ENCODE measurements at places on chromosomes 16 and 17.

GRCh38 chr17:29693751-29694150 lies 71.0 kb upstream of the CORO6 start:
- DNase-seq = no peak

- no peak for DNase-seq
Measured at GRCh38 chr17:41530062-41531048, 2.2 kb upstream of the KRT19 start.

- no peak for DNase-seq
Measured at GRCh38 chr17:27282054-27282551, 11.8 kb upstream of the WSB1 start.

GRCh38 chr16:81746566-81746965 lies 32.5 kb upstream of the PLCG2 start:
- no peak for DNase-seq

DNA sequence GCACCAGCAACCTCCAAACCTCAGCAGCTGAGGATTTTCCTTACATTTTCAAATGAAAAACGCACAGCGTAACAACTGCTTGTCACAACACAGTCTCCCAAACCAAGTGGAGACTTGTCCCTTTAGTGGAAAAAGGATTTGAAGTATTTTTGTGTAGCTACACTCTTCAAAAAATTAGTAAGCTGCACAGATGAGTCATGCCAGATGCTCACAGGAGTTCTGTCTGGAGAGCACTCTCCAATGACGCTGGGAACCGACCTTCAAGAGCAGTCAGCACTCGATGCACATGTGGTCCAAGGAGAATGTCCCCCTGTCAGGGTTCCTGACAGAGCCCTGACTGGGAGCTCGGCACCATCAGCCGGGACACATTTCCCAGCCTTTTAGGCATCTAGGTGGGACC lies 39.8 kb downstream of the MAP1LC3B start:
- no peak for DNase-seq

GRCh38 chr17:68302066-68302564 lies 10.8 kb downstream of the ARSG start:
- no peak for DNase-seq

- DNase-seq = no peak
Measured at GRCh38 chr17:10756619-10757018, 26.8 kb upstream of the TMEM220 start.

GRCh38 chr16:89709166-89709565 lies 7.7 kb upstream of the SPATA2L start:
- DNase-seq = no peak

GRCh38 chr16:86929057-86929871 lies 350.9 kb downstream of the FOXL1 start:
- peak; percentile 3 for DNase-seq

GRCh38 chr17:57295526-57296023 lies 39.3 kb downstream of the MSI2 start:
- no peak for DNase-seq

All from NCI-H82 (cell line).